ENCODE measurements at places on chromosomes 11 and 22.

- DNase-seq = no peak
Observed at GRCh38 chr11:14669499-14669898, 25.9 kb downstream of the PDE3B start.

- no peak for DNase-seq
Observed at GRCh38 chr11:85939099-85940015, 84.2 kb downstream of the CCDC83 start.

- DNase-seq = no peak
Observed at GRCh38 chr22:23012081-23012622, 58.2 kb upstream of the GNAZ start.

DNA sequence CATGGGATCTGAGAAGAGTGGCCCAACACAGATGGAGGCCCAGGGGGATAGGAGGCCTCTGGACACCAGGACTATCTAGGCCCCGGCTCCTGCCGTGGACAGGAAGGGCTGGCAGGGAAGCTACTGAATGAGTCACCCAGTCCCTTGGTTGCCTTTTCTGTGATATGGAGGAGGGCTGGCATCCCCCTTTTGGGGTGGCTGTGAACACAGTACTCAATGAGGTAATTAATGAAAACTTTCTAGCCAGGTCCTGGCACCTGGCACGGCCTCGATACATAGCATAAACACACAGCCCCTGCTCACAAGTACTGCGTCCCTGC is 163.2 kb downstream of the CHST1 start:
- no peak for DNase-seq

Measured in activated naive CD4-positive, alpha-beta T cell (primary cell).